GM18507 (cell line): ENCODE measurements at places on chromosomes 7 and 10.
A peak's percentile ranks its signal among the peaks of the same experiment; 100 is the strongest.

- no peak for DNase-seq
Observed at GRCh38 chr7:68604541-68604940, 993.7 kb upstream of the AUTS2 start.

- no peak for DNase-seq
Observed at GRCh38 chr7:21651697-21652096, 108.9 kb downstream of the DNAH11 start.

DNA sequence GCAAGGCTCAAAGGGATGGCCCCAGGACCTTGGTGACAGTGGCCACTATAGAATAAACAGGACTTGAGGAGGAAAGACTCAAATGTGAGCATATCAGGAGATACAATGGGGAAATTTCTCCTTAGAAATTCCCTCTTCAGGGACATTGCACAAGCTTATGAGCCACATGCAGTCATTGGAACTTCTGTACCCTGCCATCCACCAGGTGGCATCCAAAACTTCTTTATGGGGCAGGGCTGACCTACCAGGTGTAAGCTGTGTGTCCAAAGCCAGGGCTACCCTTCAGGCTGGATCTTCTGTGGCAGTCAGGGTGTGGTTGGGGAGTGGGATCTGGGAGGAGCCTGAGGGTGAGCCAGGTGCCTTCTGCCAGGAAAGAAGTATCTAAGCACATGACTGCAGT is 36.6 kb upstream of the LRRC18 start:
- DNase-seq, result no peak

GRCh38 chr10:75021379-75022249 is 89.8 kb upstream of the SAMD8 start:
- no peak for DNase-seq

GRCh38 chr10:16777473-16778370 is 39.5 kb downstream of the RSU1 start:
- peak; percentile 29 for DNase-seq

GRCh38 chr7:5621776-5622175 is 159.7 kb downstream of the RNF216 start:
- no peak for DNase-seq

GRCh38 chr7:39105720-39106119 is 128.0 kb downstream of the POU6F2 start:
- DNase-seq, result no peak

GRCh38 chr7:108480311-108480710 is 24.1 kb upstream of the NRCAM start:
- DNase-seq, result no peak

GRCh38 chr10:20658158-20658557 is 239.0 kb downstream of the NEBL start:
- no peak for DNase-seq

DNA sequence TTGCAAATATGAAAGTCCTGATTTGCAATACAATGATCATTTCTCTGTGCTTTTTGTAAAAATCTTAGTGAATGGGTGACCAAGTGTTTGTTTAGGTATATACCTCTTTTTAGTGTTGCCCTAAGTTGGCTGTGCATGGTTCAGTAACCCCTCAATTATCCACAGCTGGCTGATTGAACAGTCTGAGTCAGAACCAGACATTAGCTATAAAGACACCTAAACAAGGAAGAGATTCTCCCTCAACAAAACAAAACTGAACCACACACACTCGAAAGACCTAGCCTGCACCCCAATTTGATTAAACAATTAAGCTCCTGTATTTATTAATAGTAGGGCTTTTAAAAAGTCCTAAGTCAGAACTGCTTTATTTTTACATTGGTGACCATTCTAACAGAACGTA is 2.8 kb downstream of the RSBN1L start:
- DNase-seq, result peak; percentile 54

DNA sequence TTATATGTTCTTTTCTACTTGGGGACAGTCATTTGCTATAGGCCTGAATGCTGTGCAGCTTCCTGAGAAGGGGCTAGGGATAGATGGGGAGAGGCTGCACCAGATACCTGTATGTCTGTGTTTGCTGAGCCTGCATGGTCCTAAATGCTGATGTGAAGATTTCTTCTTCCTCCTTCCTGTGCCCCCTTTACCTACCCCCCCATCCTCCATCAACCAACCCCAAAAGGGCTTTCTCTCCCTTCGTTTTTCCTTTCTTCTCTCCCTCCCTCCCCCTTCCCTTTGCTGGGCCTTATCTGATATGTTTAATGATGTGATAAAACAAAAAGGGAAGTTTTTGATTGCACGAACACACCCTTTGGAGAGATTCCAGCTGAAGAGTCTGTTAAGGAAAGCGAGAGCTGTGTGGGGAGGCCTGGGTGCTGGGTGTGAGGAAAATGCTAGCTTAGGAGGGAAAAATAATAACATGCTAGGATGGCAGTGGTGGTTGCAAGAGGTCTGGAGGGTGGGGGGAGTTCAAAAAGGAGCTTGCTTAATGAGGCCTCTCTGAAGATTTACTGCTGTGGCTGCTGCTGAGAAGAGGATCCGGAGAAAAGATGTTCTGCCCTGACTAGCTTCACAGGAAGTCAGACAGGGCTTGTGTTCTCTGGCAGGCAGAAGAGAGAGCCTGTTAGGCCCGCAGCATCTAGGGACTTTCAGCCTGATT is 101.8 kb downstream of the SAMD9 start:
- DNase-seq, result no peak

GRCh38 chr10:127939786-127940330 is 33.0 kb downstream of the PTPRE start:
- DNase-seq, result no peak

DNA sequence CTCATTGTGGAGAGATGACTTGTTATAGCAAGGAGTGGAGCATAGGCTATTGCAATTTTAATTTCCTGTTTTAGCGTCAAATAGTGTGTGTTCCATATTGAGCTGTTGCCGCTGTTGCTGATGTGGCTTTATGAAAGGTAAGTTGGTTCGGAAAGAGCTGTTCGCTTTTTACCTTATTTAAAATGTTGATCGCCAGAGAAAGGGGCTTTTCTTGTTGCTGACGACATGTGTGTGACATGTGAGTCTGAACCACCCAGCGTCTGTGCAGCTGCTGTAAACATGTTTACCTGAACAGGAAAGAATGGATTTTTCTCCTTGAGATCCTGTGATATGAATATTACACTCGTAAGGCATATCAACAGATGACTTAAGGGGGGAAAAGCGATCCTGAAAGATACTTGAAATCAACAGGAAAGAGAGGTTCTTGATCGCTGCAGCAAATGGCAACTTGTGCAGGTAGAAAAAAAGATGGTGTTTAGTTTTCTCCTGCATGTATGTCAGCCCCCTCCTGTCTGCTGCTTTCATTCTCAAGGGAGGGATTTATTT is 2.5 kb downstream of the ZEB1 start:
- no peak for DNase-seq

GRCh38 chr10:93288679-93289634 is 193.2 kb downstream of the MYOF start:
- peak; percentile 43 for DNase-seq

- no peak for DNase-seq
Observed at GRCh38 chr7:149494738-149495368, 2.8 kb downstream of the ZNF746 start.

GRCh38 chr10:73771722-73772280 is 10.0 kb upstream of the CHCHD1 start:
- DNase-seq, result peak; percentile 72

GRCh38 chr10:6114805-6115341 is 26.0 kb downstream of the RBM17 start:
- DNase-seq, result no peak

GRCh38 chr10:127210936-127211466 is 14.6 kb upstream of the INSYN2A start:
- DNase-seq, result no peak

DNA sequence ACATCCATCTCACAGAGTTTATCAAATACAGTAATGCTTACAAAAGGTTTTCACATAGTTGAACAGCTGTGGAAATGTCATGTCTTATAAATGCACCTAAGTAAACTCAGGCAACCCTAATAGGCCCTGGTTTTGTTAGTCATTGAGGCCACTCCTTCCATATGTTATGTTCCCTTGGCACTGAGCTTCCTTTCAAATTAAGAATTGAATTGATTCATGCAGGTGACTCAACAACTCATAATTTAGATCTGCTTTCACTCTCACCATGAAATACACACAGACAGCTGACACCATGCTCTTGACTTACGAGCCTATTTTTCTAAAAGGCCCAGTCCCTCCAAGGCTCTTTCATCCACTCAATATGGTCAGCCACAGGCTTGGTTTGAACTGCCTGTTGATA is 476.9 kb downstream of the KCNMA1 start:
- no peak for DNase-seq

DNA sequence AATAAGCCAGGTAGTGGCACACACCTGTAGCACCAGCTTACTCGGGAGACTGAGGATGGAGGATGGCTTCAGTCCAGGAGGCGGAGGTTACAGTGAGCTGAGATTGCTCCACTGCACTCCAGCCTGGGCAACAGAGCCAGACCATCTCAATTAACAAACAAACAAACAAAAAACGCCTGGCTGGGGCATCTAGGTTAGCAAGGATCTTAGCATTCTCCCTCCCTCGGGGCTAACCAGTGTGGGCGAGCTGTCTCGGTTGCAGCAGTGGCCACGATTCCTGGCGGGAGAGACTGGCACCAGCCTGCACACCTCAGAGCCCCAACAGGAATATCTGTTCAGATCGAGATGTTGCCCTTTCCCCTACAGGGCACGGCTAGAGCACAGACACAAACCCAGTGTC is 91.3 kb upstream of the KCTD7 start:
- no peak for DNase-seq

GRCh38 chr10:43222210-43222720 is 44.6 kb downstream of the RASGEF1A start:
- no peak for DNase-seq
